ENCODE measurements at places on chromosomes 11 and 22.

DNA sequence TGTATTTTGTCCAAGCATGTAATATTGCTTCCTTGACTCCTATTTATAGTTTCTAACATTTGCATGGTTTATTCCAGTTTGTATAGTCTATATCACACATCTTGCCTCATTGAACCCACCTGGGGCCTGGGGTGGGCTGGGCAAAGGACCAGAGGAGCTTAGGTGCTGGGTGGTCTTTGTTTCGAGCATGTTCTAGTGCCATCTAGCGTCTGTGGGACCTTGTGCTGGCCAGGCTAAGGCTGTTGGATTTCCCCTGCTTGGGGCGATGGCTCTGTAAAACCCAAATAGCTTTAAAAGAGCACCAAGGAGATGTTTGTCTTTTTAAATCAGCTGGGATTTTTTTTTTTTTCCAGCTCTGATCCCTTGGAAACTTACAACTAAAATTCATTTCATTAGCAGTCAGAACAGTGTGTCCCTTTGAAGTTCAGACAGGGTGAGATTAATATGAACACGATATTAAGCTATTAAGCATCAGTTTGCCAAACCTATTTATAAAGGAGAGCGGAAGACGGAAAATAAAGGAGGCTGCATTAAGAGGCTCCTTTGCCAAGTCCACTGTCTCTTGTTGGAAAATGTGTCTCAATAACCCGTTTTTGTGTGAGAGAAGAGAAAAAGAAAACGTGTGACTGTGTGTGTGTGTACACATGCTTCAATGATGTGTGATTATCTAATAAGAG lies 157.4 kb downstream of the COMMD9 start:
- peak; percentile 56 for DNase-seq

GRCh38 chr11:97883086-97883485 lies 1137.7 kb upstream of the CNTN5 start:
- DNase-seq: no peak

GRCh38 chr11:18312663-18313420 lies 9.1 kb downstream of the HPS5 start:
- DNase-seq: peak; percentile 90

- DNase-seq: no peak
These were observed 46.1 kb downstream of the ZBTB16 start for GRCh38 chr11:114105611-114106010.

DNA sequence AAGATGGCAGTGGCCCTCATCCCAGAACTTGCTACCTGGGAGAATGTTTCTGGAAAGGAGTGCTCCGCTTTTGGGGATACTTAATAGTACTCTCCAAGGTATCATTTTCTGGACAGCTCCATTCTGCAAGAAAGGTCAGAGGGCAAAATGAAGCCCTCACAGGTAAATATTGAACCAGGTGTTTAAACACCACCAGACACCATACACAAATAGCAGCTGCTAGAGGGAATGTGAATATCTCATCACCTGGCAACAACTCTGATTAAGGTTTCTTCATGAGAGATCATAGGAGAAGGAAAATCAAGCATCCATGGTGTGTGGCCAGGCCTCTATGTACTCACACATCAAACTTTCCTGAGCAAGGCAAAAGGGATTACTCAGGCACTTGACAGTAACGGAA lies 226.1 kb upstream of the FAT3 start:
- no peak for DNase-seq

GRCh38 chr22:25137577-25138525 lies 61.8 kb upstream of the CRYBB3 start:
- DNase-seq: no peak

- no peak for DNase-seq
These were observed 244.0 kb downstream of the TBC1D22A start for GRCh38 chr22:47006433-47006832.

DNA sequence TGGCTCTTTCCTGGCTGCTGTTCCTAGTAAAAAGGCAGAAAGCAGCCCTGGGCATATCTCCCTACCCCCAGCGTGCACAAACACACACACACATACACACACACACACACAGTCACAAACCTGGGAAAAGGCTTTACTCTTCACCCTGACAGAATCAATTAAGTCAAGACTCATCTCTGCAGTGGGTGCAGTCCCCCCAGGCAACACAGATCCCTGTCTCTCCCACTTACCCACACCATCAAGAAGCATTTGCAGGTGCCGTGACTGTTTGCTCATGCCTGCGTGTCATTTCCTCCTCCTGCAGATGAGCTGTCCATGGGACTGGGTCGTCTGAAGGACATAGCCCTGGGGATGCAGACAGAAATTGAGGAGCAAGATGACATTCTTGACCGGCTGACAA lies 28.6 kb downstream of the SNAP29 start:
- peak; percentile 26 for DNase-seq

DNA sequence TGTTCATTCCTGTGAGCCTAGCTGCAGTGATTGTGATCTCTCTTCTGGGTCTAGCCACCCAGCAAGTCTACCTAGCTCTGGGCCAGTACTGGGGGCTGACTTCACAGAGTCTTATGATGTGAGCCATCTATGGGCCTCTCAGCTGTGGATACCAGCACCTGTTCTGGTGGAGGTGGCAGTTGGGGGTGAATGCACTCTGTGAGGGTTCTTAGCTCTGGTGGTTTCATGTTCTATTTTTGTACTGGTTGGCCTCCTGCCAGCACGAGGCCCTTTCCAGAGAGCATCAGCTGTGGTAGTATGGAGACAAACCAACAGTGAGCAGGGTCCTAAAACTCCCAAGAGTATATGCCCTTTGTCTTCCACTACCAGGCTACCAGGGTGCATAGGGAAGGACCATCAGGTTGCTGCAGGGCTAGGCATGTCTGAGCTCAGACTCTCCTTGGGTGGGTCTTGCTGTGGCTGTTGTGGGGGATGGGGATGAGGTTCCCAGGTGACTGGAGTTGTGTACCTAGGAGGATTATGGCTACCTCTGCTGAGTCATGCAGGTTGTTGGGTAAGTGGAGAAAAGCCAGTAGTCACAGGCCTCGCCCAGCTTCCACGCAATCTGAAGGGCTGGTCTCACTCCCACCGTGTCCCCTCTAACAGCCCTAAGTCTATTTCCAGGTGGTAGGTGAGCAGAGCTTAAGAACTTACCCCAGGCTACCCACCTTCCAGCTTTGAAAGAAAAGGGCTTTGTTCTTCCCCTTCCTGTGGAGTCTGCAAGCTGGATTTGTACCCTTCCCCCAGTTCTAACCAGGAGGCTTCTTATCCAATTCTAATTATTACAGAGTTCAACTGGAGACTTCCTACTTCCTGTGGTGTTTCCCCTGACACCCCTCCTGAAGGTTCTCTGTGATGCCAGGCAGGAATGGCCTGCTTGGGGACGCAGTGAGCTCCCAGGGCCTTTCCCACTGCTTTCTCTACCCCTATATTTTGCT lies 250.7 kb downstream of the LUZP2 start:
- no peak for DNase-seq

DNA sequence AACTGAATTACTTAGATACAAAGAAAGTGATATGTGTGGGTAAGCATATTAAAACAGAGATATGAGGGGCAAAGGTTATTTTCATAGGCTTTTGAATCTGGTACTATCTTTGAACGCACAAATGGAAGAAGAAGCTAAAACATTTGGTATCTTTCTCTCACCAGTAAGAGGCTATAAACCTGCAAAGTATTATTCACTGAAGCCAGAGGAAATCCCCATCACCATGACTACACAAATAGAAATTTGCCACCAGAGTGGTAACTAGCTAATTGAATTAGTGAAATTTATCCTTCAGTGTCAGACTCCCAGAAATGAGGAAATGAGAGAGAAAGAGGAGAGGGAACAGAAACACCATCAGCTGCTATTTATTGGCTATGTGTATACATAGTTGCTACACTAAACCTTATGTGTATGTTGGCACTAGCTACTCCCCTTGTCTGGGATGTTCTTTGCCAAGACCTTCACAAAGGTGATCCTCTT lies 503.4 kb downstream of the DLG2 start:
- no peak for DNase-seq

- DNase-seq: no peak
These were observed 4.0 kb downstream of the APOL4 start for GRCh38 chr22:36197514-36198146.

DNA sequence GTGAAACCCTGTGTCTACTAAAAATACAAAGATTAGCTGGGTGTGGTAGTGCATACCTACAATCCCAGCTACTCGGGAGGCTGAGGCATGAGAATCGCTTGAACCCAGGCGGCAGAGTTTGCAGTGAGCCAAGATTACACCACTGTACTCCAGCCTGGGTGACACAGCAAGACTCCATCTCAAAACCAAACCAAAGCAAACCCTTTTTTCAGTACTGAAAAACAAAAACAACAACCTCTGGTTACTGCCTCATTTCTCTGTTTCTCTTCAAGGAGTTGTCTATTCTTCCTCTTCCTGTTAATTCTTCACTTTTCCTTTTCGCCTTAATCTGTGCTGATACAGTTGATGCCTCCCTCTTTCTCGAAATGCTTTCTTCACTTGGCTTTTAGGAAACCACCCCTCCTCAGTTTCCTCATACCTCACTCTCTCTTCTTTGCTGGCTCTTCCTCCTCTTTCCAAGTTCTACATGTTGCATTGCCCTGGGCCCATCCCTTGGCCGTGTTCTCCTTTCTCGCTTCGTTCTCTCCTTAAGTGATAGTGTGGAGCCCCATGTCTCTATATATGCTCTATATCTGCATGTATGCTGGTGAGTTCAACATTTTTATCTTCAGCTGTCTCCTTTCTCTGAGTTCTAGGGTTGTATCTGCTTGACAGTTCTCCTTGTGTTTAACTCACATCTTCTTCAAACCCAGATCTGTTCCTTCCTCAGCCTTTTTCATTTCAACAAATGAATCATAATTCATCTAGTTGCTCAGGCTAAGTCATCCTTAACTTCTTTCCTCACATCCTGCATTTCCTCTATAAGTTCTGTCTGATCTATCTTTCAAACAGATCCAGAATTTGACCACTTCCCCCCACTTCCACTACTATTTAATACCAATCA lies 37.1 kb downstream of the NUCB2 start:
- no peak for DNase-seq

- no peak for DNase-seq
These were observed 197.9 kb upstream of the BDNF start for GRCh38 chr11:27898166-27898565.

GRCh38 chr11:61914471-61915171 lies 2.7 kb downstream of the RAB3IL1 start:
- no peak for DNase-seq

- DNase-seq: no peak
These were observed 59.1 kb downstream of the CLMP start for GRCh38 chr11:123135863-123136446.

- no peak for DNase-seq
These were observed 12.9 kb upstream of the CRY2 start for GRCh38 chr11:45834298-45834756.

- DNase-seq: peak; percentile 86
These were observed 182.1 kb upstream of the SORL1-AS1 start for GRCh38 chr11:121634889-121635288.

GRCh38 chr11:33716243-33716642 lies 15.6 kb upstream of the C11orf91 start:
- DNase-seq: peak; percentile 61

- no peak for DNase-seq
These were observed 361.7 kb downstream of the INSC start for GRCh38 chr11:15476371-15476917.

GRCh38 chr11:70220136-70220535 lies 17.0 kb downstream of the FADD start:
- no peak for DNase-seq

- DNase-seq: peak; percentile 47
These were observed 1.2 kb downstream of the EPS8L2 start for GRCh38 chr11:706957-707816.

DNA sequence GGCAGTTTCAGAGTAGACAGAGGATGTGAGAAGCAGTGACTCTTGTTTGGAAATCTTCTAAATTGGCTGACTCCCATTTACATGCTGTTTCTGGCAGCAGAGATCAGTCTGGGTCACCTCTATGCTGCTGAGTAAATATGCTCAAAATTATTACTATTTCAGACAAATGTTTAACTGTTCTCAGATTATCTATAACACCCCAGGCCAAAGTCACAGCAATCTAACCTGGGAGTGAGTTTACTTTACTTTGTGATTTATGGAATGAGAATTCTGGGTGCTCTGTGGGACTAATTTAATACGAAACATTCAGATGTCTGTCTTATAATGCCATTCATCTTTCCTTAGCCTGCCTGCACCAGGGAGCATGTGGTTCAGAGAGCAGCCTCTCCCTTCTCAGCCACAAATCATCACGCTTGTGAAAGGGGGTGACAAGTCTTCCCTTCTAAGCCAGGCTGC lies 282.5 kb upstream of the MPPED2 start:
- DNase-seq: no peak

DNA sequence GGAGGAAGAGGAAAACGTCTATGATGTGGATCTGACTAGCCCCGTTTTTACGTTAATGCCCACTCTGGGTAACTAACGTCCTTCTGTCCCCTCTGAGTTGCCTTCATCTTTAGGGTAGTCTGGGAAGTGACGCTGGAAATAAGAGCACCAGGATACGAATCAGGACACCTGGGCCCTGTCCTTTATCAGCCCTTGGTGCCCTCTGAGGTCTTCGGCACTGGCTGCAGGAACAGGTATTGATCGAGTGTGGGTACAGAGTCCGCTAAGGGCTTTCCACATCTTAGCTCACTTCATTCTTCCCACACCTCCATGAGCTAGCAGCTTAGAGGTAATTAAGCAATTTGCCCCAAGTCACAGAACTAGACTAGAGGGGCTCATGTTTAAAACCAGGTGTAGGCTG lies 223.8 kb downstream of the DBX1 start:
- no peak for DNase-seq

DNA sequence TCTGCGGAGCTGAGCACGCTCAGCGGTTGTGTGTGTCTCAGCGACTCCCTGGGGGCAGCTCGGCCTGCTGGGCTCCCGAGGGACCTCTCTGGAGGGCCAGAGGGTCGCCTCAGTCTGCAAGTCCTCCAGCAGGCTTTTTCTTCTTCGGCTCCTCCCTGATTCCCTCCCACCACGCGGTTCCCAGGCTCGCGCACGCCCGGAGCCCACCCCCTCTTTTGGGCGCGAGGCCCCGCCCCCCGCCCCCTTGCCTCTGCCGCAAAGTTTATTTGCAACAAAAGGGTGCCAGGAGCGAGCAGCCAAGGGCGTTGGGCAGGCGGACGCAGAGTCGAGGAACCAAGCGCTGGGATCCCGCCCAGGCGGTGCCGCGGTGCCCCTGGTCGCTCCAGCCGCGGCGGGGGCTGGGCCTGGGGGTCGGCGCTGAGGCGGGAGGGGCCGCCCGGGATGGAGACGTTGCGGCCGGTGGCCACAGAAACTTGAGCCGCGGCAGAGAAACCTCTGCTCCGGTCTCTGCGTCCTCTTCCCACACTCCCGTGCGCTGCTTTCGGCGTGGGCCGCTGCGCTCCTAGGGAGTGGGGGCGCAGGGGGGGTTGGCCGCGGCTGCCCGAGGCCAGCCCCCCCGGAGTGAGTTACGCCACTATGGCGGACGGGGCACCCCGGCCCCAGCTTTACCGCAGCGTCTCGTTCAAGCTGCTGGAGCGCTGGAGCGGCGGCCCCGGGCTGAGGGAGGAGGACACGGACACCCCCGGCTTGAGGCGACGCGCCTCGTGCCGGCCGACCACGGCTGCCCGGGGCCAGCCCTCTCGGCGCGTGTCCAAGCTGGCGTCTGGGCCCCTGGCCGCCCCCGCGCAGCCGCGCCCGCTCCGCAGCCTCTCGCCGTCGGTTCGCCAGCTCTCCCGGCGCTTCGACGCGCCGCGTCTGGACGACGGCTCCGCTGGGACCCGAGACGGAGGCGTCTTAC lies at the start of gene ARHGEF17:
ARHGEF17 (plus strand) TSS at position 274 of the 958 bp plus-strand sequence; CDS start at position 637, 363 bp downstream.
- peak; percentile 88 for DNase-seq
